ENCODE measurements at places on chromosomes 7 and 10. TPM values are rescaled to one million over a fixed set of nuclear protein-coding genes. Genes with fewer than 3 reads are reported as not detected.

Gene HPS1
- 20.6 TPM for total RNA-seq

Gene PAPOLB
- 0.40 TPM for total RNA-seq

Gene SLC29A4
- 6.7 TPM for total RNA-seq

Gene TUBB8
- total RNA-seq, result not detected

Gene CRHR2
- total RNA-seq, result not detected

Gene SPDYE8
- total RNA-seq, result not detected

Gene SFTPA1
- total RNA-seq, result not detected

Gene FFAR4
- total RNA-seq, result 1.5 TPM

Gene TMEM176A
- total RNA-seq, result not detected

Gene FGF8
- not detected for total RNA-seq

Gene CYP26A1
- not detected for total RNA-seq

Gene FEZF1
- total RNA-seq, result not detected

Gene KLHDC10
- 13.2 TPM for total RNA-seq

Gene FKBP6
- total RNA-seq, result not detected

Gene HOXA3
- 13.8 TPM for total RNA-seq

Measured in PC-3 (cell line).